Brain pericyte (primary cell): ENCODE measurements at places on chromosomes 13 and 19.

DNA sequence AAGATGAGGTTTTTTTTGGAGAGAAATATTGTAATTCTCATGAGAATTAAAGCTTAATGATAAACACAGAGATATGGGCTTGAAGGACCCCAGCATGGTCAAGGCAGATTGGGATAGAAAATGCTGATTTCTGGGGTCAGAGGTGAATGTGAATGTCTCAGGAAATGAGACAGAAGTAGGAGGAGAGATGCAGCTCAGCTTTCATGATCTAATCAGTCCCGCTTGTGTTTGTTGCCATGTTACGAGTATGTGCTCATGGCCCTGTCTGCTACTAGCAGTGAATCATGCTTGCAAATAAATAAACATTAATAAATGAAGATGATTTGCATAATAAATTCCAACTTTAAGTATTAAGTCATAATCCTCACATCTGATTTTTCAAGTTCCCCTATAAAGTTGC, 23.0 kb upstream of the NDFIP2 start:
- DNase-seq, result no peak

DNA sequence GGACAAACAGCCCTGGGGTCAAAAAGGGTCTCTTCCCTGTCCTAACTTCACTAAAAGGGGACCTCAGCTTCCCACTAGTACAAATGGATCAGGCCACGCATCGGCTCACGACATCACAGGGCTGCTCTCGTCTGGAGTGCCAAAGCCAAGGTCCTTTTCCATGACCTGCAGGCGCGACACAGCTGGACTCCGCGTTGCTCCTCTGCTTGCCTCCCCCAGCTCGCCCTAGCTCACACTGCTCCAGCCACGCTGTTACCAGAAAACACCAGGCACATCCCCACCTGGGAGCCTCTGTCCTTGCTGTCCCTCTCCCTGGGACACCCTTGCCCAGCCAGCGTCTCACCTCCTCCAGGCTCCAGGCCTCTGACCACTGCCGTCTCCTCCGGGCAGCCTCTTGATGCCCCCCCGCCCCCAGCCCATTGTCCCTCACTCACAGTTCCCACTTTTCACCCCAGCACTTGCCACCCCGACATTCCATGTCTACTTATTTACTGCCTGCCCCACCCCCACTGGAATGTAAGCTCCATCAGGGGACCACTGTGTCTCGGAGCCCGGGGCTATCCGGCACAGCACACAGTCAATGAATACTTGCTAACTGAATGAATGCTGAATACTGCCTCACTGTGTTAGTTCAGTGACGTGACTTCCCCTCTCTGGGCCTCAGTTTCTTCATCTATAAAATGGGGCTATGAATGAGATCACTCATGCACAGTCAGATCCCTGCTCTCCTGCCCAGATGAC, 20.7 kb downstream of the AKT2 start:
- no peak for DNase-seq

- DNase-seq, result no peak
Observed at GRCh38 chr19:10551698-10552301, 8.1 kb downstream of the ATG4D start.

DNA sequence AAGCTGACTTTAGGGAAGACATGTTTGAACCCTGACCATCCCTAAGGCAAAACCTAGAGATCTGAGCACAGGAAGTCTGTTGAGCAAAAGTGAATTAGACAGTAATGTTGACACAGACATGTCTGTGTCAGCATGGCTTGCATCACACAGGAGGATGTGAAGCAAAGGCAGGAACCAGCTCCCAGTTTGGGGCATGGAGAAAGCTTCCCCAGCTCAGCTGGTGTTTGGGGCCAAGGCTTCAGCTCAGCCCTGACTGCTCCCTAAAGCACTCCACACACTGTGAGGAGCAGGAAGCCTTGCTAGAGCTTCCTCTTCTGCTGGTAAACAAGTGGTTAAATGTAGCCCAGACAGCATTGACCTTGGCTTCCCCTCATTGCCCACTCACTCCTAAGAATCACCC, 153.8 kb upstream of the UBL3 start:
- no peak for DNase-seq

DNA sequence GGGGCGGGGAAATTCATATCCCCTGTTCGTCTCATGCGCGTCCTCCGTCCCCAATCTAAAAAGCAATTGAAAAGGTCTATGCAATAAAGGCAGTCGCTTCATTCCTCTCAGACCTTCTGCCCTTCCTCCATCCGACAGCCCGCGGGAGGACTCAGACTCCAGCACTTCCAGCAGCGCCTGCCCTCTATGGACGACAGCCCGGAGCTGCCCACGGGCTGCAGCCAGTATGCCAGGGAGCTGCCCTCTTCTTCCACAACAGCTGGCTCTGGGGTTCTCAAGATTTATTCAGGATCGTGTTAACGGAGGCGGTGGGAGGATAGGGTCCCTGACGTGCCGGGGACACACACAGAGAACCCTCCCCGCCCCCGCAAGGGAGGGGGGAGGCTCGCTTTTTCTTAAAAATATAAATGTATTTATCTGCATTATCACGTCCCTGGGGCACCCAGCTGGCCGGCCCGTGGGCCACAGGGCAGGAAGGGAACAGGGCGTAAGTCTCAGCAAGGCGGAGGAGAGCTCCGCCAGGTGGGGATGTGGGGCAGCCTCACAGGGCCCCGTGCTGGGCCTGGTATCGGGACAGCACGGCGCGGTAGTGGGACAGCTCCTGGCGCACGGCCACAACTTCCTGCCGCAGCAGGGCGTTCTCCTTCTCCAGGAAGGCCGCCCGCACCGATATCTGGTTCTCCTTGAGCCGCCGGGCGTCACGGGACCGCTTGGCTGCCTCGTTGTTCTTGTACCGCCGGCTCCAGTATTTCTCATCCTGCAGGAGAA, 6.7 kb downstream of the DBP start:
- DNase-seq, result no peak

DNA sequence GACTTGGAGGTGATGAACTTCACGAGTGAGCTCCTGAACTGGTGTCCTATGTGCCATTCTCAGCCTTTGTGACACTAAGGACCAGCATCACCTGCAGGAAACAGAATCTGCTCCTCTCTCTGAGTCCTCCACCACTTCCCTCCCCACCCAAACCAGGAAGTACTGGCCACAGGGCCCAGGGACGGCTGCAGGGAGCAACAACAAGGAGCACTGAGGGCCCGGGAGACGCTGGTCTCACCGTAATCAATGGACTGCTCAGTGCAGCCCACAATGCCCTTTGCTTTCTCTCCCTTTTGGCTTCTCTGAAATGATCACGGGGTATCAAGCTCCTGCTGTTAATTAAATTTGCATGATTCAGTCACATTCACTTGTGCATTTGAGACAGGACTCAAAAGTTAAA, 18.6 kb downstream of the PEPD start:
- no peak for DNase-seq

DNA sequence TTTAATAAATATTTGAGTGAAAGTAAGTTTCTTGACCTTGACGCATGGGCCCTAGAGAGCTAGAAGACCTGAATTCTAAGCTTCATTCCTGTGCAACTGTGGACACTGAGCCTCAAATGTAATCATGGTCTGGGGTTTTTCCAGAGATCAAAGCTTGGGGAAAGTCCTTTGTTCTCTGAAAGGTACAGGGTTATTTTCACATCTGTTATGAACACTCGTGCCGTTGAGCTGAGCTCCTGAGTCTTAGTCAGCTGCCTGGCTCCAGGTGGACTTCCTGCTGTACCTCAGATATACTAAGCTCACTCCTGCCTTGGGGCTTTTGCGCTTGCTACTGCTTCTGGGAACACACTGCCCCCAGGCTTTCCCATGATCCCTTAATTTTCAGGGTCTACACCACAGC, 7.5 kb upstream of the ZBTB32 start:
- no peak for DNase-seq

- no peak for DNase-seq
Observed at GRCh38 chr13:23570099-23570920, at the start of gene TNFRSF19. Gene TNFRSF19 (plus strand): TSS chr13:23570412. CDS start chr13:23590184, 19,772 bp downstream.

GRCh38 chr19:3343619-3344502, 22.5 kb upstream of the NFIC start:
- no peak for DNase-seq

- no peak for DNase-seq
Observed at GRCh38 chr13:29810145-29810742, 40.2 kb downstream of the UBL3 start.

DNA sequence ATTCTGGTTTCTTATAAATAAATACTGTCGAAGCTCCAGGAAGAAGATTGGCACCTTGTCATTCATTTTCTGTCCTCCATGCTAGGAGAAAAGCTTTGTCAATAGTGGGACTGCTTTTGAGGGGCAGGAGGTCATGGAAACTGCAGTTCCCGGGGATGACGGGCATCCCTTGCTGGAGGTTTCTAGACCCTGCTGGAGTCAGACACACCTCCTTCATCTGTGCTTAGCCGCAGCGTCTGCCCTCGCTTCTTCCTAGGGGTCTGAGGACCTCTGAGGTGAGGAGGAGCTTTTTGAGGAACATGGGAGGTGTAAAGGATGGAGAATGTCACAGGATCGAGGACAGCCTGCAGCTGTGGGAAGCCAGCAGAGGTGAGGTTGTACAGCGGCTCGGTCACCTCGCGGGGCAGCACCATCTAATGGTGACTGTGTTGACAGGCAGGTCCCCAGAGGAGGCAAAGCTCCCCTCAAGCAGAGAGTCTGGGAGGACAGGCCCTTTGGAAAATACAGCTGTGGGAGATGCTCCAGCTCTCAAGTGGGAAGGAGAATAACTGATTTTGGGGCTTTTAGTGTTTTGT, 172.7 kb upstream of the RNF113B start:
- no peak for DNase-seq

- DNase-seq, result no peak
Observed at GRCh38 chr13:58151452-58151851, 519.9 kb downstream of the PCDH17 start.
